Right kidney (tissue), 9 donors: ENCODE measurements at places on chromosomes 6 and 20.

GRCh38 chr6:3202999-3203696 is 24.3 kb downstream of the TUBB2B start:
- DNase-seq: no peak

DNA sequence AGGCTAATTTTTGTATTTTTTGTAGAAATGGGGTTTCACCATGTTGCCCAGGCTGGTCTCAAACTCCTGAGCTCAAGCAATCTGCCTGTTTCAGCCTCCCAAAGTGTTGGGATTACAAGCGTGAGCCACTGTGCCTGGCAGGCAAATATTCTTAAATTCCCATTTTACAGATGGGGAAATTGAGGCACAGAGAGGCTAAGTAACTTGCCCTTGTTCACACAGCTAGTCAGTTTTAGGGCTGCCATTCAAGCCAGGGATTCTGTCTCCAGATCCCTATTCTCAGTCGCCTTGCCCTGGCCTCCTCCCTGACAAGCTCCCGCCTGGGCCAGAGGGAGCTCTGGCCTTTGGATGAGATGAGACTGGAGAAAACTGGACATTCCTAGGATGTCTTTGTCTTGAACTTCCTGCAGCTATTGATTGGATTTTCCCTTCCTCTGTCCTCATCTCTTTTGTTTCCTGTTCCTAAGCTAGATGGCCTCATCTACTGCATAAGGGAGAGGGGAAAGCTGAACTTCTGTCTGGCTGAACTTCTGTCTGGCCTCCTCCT is 90.5 kb downstream of the NDUFAF5 start:
- no peak for DNase-seq

DNA sequence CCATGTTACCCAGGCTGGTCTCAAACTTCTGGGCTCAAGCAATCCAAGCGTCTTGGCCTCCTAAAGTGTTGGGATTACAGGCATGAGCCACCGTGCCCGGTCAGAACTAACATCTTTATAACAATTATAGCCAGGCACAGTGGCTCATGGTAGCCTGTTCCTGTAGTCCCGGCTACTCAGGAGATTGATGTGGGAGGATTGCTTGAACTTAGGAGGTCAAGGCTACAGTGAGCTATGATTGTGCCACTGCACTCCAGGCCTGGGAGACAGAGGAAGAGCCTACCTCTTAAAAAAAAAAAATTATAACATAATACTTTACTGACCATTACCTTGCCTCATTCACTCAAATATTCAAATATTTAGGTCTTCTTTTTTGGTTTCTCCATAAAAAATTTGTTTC is 16.8 kb upstream of the MYMX start:
- no peak for DNase-seq

DNA sequence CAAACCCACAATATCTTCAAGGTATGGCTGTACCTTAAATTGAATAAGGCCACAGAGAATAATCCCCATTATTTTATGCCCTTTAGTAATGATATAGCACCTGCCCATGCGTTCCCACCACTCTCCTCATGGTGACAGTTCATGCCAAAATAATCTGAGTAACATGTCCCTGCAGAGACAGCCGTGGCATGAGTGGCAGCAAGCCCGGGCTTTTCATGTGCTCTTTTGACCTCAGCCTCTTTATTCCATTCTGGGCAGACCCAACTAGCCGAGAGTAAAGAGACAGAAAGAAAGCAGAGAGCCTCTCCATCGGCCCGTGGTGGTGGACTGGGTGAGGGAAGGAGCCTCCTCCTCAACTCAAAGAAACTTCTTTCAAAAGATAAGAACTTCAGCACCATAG is 19.9 kb upstream of the POPDC3 start:
- DNase-seq: no peak

GRCh38 chr20:43389839-43390626 is 67.7 kb upstream of the SRSF6 start:
- DNase-seq: no peak

- peak; percentile 48 for DNase-seq
Observed at GRCh38 chr6:10184371-10185227, 230.3 kb downstream of the TFAP2A start.

DNA sequence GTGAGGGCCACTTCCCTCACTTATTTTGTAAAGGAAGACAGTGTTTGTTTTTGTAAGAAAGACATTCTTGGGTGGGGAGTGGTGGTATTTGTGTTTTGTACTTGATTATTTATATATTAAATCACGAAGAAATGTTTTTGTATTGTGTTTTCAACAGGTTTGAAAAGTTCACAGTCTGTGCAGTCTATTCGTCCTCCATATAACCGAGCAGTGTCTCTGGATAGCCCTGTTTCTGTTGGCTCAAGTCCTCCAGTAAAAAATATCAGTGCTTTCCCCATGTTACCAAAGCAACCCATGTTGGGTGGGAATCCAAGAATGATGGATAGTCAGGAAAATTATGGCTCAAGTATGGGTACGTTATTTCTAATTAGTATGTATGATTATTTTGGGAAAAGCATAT is 137.2 kb downstream of the NCOA3 start:
- no peak for DNase-seq

GRCh38 chr20:63531686-63532448 is 5.3 kb downstream of the PTK6 start:
- DNase-seq: no peak

- no peak for DNase-seq
Observed at GRCh38 chr6:95948324-95948723, 67.5 kb upstream of the FUT9 start.

DNA sequence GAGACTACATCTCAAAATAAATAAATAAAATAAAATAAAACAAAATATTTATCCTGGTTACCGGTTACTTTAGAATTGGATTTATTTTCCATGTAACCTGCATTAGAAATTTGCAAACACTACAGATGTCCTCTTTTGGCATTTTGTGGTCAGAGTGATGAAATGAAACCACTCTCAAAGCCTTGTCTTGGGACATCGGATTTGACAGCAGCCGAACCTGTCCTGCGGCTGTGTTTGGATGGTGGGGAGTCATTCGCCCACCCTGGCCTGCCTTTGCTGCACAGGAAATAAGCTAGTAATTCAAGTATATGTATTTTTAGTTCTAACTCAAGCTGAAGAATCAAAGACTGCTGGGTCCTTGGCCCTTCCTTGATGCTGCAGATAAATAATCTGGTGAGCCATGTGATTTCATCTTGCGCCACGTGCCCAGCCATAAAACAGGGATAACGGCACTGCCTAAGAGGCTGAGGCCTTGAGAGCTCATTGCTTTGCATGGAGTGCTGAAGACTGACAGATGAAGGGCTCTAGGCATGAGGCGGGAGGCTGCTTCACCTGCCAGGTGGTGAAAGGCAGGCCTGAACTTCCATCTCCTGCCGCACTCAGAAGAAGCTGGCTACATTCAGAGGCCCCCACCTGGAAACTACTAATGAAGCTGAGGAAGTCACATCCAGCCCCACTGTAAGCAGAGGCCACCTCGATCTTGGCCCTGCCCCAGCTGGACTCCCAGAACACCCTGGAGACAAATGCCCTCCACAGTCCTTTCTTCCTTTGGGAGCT is 76.9 kb downstream of the NOL4L start:
- DNase-seq: no peak

DNA sequence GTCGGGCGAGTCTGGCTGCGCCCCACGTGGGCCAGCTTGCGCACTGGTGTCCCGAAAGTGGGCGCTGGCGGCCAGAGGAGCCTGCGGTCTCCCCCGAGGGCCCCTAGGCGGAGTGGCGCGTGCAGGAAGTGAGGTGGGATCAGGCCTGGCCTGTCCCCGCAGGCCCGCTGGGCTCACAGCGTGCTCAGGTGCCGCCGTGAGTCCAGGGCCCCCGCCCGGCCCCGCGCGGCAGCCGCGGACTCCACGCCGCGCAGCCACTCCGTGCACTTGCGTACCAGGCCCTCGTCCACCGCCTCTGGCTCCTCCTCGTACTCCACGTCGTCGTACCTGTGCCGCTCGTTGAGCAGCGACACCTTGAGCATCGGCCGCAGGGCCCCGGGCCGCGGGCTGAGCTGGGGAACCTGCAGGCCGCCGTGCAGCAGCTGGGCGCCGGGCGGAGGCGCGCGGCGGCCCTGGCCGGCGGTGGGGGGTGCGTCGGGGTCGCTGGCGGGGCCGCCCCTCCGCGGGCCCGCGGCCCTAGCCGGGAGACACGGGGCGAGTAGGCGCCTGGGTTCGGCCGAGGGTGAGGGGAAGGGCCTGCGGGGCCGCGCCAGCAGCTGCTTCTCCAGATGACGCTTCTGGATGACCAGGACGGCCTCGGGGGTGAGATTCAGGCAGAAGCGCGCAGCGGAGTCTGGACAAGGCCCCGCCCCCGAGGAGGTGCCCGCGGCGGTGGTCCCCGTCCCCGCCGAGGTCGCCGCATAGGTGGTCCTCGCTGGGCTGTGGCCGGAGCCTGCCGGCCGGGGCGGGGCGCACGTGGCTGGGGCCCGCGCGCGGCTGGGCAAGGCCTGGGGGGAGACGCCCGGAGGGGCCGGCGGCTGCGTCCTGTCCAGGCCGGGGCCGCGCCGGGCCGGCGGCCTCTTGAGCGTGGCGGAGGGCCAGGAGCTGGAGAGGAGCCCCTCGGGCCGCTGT is 835 bp downstream of the PRR18 start:
- peak; percentile 69 for DNase-seq

DNA sequence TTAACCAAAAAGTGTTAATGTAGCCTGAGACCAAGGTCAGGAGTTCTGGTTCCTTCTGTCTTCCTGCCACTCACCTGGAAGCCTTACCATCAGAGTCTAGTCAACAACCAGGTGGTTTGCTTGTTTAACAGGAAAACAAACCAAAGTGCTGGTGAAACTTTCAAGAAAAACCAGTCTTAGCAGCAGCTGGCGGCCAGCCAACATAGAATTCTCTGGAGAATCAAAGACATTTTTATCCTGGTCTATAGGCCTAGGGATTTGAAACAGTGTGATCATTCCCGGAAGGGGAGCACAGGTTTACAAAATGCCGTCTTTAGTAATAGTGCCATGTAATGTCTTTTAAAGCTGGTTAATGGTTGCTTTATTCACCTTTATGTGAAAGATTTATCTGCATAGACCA is 146.6 kb upstream of the AKIRIN2 start:
- no peak for DNase-seq

- no peak for DNase-seq
Observed at GRCh38 chr6:130293800-130294199, 71.0 kb upstream of the SAMD3 start.

- no peak for DNase-seq
Observed at GRCh38 chr20:10129749-10130148, 88.9 kb upstream of the SNAP25 start.

GRCh38 chr6:138996524-138996923 is 8.5 kb upstream of the REPS1 start:
- no peak for DNase-seq

DNA sequence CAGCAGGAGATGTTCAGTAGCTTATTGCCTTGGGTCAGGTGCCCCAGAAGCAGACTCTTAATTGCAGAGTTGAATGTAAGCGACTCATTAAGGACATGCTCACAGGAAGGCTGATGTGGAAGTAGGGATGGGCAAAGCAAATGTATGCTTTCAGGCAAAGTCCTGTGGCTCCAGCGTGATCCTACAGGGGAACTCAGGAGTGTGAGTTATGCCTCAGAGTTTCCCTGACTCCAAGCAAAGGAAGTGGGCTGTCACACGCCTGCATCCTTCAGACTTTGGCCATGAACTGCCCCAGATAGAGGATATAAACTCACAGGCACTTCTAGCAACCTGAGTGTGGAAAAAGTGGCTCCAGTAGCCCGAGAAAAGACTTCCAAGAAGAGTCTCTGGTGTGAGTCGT is 64.9 kb upstream of the ZNF133 start:
- DNase-seq: no peak

- DNase-seq: no peak
Observed at GRCh38 chr6:114785235-114786127, 442.7 kb upstream of the HS3ST5 start.

- no peak for DNase-seq
Observed at GRCh38 chr20:37936041-37936440, 33.1 kb downstream of the VSTM2L start.

DNA sequence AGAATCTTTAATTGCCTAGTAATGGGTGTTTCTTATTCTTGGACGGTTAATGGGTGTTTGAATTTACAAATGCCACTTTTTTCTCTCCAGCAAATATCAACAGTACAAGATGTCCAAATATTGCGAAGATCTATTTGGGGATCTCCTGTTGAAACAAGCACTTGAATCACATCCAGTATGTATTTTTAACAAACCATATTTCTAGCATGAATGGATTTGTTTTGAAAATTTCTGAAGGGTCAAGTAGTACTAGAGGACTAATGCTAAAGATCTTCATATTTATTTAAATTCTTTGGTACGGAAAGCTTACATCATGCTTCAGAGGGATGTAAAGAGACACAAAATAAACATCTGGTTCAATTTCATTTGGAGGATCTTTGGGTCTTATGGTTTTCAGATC is 123.9 kb upstream of the LAMP5 start:
- DNase-seq: no peak

DNA sequence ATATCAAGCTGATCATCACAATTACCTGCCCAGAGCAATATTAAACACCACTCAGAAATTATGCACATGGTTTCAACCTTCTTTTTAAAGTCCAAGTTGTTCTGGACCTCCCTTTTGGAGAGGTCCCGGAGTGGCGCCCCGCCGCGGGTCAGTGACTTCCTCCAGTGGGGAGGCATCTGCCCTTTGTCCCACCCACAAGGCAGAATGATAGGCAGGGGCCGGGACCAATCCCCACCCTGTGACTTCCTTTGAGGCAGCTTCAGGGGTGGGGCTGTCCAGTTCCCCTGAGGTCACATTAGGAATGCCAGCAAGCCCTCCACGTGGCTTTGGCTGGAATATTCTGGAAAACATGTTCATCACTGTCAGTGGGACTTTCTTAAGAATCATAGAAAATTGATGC is 207.0 kb downstream of the ANKRD60 start:
- DNase-seq: no peak

DNA sequence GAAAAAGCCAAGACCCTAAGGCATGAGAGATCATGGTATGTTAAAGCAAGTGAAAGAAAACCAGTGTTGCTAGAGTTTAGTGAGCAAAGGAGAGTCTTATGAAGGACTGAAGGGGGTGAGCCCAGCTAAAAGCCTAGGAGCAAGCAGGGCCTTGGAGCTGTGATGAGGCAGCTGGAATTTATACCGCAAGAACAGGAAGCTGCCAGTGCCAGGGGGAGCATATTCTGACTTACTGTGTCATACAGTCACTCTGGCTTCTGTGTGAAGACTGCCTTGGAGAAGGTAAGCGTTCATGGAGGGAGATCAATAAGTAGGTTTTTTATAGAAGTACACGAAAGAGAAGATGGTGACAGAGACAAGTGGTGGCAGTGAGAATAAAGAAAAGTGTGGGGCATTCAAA is 308.9 kb upstream of the THEMIS start:
- no peak for DNase-seq

- DNase-seq: no peak
Observed at GRCh38 chr20:19990850-19991249, 26.3 kb upstream of the NAA20 start.
